T-helper 9 cell (primary cell): ENCODE measurements at places on chromosomes 12 and 14.
A peak's percentile ranks its signal among the peaks of the same experiment; 100 is the strongest.

GRCh38 chr14:72753879-72754400, 140.0 kb downstream of the DPF3 start:
- no peak for DNase-seq

DNA sequence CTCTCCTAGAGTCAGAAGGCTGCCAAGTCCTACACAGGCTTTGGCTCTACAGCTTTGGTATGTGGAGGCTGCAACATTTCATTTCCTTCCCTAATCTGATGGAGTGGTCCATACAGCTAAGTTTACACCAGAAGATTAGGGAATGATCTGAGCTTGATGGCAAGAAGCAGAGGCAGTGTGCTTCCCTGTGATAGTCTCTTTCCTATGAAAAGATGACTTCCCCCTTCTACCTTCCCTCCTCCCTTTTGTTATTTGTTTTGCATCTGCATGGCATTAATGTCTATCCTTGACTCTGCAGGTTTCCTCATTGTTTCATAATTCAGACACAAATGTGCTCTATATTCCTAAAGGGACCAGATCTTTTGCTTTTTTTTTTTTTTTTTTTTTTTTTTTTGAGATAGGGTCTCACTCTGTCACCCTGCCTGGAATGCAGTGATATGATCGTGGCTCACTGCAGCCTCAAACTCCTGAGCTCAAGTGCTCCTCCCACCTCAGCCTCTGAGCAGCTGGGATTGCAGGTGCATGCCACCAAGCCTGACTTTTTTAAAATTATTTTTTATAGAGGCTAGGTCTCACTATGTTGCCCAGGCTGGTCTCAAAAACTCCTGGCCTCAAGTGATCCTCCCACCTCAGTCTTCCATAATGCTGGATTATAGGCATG, 76.3 kb downstream of the GRIP1 start:
- no peak for DNase-seq

- peak; percentile 39 for DNase-seq
These were observed 154.4 kb downstream of the KCNK10 start for GRCh38 chr14:88168498-88169165.

GRCh38 chr12:25558586-25558985, 5.5 kb upstream of the LMNTD1 start:
- DNase-seq, result no peak

- DNase-seq, result no peak
These were observed 141.9 kb downstream of the ANO6 start for GRCh38 chr12:45357539-45358417.

- DNase-seq, result no peak
These were observed 7.0 kb downstream of the VCPKMT start for GRCh38 chr14:50109342-50109741.

- no peak for DNase-seq
These were observed 69.2 kb downstream of the SLC25A47 start for GRCh38 chr14:100392356-100392755.

DNA sequence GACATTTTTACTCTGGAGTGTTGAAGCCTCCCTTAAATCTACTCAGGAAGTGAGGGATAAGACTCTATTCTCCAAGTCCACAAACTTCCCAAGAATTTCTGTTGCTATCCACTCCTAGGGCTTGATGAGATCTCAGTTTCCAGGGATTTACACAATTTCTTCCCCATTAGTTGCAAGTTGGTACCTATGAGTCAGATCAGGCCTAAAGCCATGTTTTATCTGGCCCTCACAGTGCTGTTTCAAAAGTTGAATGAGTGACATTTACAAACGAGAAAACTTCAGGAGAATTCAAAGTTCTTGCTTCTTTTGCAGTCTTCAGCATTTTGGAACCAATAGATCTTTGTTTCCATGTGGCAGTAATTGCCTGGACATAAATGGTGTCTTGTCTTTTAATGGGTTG, 156.4 kb upstream of the SYT10 start:
- no peak for DNase-seq

DNA sequence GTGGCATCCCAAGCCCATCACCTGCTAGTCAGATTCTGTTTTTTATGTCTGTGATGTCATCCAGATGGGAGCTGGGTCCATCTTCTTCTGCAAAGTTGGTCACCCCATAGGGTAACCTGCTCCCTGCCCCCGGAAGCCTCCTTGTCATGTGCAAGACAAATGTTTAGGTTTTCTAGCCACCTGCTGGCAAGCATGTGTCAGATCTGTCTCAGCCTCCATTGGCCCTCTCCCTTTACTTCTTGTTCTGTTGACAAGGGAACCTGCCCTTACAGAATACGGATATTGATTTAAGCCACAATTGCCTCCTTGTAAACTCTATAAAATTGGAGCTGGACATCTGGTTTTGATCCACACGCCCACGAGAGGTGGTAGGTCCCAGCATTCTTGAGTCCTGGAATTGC, 7.5 kb downstream of the NTF3 start:
- DNase-seq, result no peak

DNA sequence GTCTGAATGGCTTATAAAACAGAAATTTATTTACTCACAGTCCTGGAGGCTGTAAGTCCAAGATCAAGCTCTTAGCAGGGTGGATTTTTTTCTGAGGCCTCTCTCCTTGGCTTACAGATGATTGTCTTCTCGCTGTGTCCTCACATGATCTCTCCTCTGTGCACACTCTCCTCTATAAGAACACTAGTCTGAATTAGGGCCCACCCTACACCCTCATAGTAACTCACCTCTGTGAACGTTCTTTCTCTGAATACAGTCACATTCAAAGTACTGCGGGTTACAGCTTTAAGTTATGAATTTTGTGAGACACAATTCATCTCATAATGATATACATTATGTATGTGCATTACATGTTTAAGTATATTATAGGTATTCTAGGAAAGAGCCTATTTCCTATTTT, 135.7 kb upstream of the ATXN7L3B start:
- DNase-seq, result no peak

- DNase-seq, result no peak
These were observed 14.8 kb upstream of the BCL11B start for GRCh38 chr14:99286761-99287160.

GRCh38 chr12:69570000-69570516, 15.2 kb upstream of the CCT2 start:
- no peak for DNase-seq

- no peak for DNase-seq
These were observed 235.5 kb downstream of the TMEM121 start for GRCh38 chr14:105761842-105762241.

DNA sequence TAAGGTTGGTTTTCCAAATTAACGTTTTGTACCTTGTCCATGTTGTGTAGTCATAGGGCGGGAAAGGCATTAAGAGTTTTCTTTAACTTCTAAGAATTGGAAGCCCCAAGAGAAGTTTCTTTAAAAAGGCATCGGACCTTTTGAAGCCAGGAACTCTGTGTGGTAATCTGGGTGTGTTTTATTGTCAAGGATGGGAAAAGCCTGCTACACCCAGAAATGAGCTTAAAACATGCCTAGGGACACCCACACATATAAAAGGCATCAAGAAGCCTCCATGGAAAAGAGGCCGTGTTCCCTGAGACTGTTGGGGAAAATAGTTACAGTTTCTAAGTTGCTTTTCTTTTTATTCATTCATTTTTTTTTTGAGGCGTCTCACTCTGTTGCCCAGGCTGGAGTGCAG, 81.0 kb upstream of the PTHLH start:
- DNase-seq, result no peak

GRCh38 chr14:97713023-97713422, 915.8 kb downstream of the VRK1 start:
- DNase-seq, result no peak
